ENCODE measurements at places on chromosomes 7 and 10.

GRCh38 chr10:29067161-29067560 lies 221.7 kb upstream of the LYZL1 start:
- no peak for DNase-seq

DNA sequence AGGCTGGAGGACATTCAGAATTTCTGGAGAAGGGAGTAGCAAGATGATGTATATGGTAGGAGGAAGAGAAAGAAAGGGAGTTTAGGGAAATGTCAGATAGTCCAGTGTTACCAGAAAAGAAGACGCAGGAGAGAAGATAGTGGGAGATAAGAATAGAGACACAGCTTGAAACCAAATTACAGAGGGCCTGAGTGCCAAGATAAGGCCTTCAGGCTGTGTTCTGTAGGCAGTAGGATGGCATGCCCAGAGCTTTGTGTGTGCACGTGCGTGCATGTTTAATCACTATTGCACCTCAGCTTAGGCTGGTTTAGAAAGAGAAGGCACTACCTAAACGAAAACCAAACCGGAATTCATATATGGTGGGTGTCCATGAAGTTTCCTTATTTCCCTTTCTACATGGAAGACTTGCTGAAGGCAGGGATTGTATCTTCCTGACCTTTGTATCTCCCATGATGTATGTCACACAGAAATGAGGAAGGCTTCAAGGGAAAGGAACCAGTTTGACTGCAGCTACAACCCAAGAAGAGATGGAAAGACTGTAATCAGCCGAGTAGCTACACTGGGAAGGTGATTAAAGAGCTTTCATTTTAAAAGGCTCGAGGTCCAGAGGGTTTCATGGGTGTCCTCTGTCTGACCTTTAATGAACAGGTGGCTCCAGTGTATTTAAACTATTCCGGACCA lies 35.8 kb upstream of the BHLHA15 start:
- no peak for DNase-seq

GRCh38 chr7:16235147-16236114 lies 185.9 kb downstream of the CRPPA start:
- DNase-seq, result no peak

DNA sequence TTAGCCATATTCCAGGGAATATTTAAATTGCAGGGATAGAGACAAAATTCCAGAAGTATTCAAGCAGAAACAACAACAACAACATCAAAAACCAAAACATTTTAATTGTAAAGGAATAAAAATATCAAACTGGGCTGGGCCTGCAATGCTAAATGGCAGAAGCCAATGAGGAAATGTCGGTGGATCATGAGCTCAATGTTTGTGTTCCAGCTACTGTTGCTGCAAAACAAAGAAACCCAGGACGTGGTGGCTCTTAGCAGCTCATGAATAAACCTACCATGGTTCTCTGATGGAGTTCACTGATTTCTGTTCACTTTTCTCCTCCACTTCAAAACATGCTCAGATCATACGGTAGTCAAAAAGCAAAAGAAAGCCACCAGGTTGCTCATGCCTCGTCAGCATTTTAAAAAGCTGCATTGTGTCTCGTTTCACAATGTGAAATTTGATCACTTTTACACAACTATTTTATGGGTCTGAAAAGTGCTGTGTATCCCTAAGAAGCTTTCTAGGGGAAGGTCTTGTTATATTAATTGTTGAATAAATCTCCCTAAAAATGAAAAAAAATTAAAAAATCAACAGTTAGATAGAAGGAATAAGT lies 54.0 kb downstream of the ASNS start:
- DNase-seq, result no peak

DNA sequence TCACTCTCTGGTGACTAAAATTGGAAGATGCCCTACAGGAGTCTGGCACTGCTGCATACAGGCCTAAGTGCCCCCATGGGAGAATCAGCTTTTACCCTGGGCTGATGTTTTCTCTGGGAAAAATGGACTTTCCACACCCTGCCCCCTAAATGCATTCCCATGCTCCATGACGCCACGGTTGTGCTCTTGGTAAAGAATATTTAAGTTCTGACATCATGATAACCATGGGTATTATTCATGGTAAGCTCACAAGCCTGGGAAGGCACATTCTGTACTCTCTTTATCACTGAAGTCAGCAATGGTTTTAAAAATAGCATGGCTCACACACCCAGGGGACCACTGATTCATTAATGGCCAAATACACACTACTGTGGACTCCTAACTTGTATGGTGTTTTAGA lies 43.4 kb downstream of the HIPK2 start:
- DNase-seq, result no peak

- peak; percentile 32 for DNase-seq
Measured at GRCh38 chr7:2821161-2821841, 22.8 kb downstream of the GNA12 start.

- no peak for DNase-seq
Measured at GRCh38 chr7:25643770-25644394, 415.6 kb upstream of the NPVF start.

DNA sequence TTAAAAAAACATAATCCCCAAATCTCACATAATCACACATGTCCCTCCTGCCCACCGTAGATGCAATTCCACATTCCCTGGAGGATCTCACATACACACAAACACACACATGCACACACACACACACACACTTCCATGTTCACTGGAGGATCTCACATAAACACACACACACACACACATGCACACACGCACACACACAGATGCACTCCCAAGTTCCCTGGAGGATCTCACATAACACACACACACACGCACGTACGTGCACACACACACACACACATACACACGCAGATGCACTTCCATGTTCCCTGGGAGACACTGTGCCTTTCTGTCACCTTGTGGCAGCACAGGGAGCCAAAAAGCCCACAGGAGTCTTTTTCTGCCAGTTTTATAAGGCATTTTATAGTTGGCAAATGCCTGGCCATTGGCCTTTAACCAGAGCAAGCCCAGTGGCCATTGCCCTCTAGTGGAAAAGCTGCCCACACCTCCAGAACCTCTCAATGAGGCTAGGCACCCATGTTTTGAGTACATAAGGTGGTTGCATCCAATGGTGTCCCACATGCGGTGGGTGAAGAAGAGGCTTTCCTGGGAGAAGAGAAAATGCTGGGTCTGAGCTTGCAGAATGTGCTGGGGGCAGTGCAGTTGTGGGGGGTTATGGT lies 115.4 kb upstream of the ACBD5 start:
- no peak for DNase-seq

DNA sequence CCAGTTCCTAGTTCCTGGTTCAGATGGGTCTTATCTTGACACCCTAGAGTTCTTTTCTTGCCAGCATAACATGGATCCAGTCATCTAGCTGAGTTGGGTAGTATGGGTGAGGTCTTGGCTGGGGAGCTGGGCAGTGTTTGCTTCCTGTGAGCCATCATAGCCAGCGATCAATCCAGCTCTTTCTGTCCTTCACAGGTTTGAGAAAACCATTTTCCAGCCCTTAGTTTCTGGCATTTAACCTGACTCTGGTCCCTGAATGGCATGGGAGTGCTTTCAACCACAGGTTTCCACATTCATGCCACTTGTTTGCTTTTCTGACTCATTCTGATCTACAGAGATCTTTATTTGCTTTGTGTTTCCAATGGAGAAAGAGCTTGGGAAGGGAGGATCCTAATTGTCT lies 8.6 kb downstream of the SLC13A1 start:
- no peak for DNase-seq

DNA sequence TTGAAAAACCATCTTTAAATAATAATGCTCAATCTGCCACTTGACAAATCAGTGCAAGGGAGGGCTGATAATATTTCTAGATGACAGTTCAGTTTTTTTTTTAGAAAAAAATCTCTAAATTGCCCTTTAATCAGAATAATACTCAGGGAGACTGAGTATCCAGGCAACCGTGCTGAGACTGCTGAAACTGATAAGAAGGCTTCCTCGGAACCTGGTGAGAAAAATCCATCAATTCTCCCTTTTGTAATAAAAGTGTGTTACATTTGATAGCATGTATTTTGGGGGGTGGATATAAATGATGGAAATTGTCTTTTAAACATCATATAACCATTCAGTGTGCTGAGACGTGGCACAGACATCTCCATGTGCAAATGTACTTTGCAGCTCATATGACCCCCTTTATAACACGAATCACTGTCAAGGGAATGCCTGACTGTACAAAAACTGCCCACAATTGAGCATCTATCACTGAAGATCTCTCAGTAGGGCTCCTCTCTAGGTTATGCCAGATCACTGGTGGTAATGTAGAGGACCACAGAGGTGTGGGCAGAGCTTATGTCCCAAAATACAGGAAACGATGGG lies 491.1 kb upstream of the ADARB2 start:
- DNase-seq, result no peak

GRCh38 chr7:130069978-130070860 lies at the start of gene KLHDC10:
TSS of gene KLHDC10 (plus strand) at chr7:130070534. CDS start at chr7:130070644, 110 bp downstream.
- DNase-seq, result peak; percentile 91

GRCh38 chr7:80581486-80582260 lies 56.8 kb upstream of the CD36 start:
- no peak for DNase-seq

- no peak for DNase-seq
Measured at GRCh38 chr10:12237265-12238220, 41.6 kb downstream of the CDC123 start.

- no peak for DNase-seq
Measured at GRCh38 chr7:91343420-91343960, 79.3 kb downstream of the FZD1 start.

- no peak for DNase-seq
Measured at GRCh38 chr7:32224276-32224675, 154.1 kb upstream of the PDE1C start.

DNA sequence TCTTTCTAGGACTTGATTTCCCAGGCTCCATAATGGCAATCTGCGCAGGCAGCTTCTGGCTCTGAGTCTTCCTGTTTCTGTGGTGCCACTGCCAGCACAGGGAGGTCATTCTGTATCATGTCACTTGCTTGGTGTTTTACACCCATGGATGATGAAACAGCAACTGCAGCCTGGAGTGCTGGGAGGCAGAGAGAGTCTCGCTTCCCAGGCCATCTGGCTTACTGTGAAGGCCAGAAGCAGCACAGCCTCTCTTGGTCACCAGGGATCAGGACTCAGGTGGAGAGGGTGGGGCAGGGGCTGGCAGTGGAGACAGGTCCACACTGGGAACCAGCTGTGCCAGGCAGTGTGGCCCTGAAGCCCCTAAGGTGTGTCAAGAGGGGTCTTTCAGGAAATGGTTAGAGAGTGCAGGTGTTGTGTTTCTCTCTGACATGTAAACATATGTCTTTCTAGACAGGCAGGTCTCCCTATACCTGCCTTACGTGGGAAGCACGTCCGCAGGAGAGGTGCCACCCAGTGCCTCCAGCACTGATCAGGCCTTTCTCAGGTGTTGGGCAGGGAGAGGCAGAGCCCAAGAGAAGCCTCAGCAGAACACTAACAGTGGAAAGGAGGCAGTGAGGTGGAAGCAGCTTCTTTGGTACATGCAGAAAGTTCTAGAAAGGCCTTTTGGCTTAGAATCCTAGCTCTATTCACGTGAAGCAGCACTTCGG lies 71.4 kb downstream of the INSIG1 start:
- no peak for DNase-seq

DNA sequence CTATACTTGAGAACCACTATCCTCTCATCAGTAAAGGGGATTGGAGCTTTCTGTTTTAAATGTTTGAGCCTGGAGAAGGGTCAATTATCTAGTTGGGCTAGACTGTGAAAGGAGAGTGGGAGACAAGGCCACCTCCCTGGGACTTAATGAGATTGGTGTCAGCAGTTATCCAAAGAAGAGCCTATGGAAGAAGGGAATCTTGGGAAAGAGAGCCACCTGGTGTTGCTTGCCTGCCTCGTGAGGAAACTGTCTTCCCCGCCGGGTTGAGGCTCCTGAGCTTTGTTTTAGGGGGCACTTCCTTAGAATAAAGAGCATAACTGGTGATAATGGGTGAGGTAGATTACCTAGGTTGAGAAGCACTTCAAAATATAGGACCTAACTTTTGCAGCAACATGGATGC lies 32.0 kb upstream of the ABCB4 start:
- DNase-seq, result no peak

DNA sequence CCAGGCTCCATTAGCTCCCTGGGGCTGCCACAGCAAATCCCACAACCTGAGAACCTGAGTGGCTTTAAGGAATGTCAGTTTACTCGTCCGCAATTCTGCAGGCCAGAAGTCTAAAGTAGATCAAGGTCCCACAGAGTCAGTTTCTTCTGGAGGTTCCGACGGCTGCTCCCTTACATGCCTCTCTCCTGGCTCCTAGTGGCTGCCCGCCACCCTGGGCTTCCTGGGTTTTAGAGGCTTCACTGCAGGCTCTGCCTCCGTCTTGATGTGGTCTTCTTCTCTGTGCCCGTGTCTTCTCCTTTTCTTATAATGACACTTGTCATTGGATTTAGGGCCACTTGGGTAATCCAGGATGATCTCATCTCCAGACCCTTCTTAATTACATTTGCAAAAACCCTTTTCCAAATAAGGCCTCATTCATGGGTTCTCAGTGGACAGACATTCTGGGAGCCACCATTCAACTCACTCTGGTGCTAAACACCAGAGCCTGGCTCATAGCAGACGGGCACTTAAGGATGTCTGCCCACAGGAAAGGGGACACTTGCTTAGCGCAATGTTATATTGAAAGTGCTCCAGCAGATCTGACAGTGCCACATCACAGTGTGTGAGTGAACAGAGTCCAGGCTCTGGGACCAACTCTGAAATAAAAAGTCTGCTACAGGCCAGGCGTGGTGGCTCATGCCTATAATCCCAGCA lies 77.6 kb downstream of the VWC2 start:
- no peak for DNase-seq

- DNase-seq, result no peak
Measured at GRCh38 chr7:97015279-97015678, 9.4 kb downstream of the DLX5 start.

GRCh38 chr10:21526188-21526859 lies 842 bp upstream of the SKIDA1 start:
- DNase-seq, result no peak

- DNase-seq, result no peak
Measured at GRCh38 chr7:121503039-121503438, 106.9 kb upstream of the FAM3C start.

GRCh38 chr7:29935111-29935510 lies 54.5 kb downstream of the SCRN1 start:
- no peak for DNase-seq

- DNase-seq, result no peak
Measured at GRCh38 chr7:27324246-27324645, 81.6 kb downstream of the EVX1 start.
